ENCODE measurements at places on chromosomes 7 and 10. TPM values are rescaled to one million over a fixed set of nuclear protein-coding genes. Genes with fewer than 3 reads are reported as not detected.
A peak's percentile ranks its signal among the peaks of the same experiment; 100 is the strongest.

GRCh38 chr10:132616170-132616995 is 78.8 kb downstream of the INPP5A start:
- no peaks in the 10 kb centered on the region for H3K4me1 ChIP-seq
- no peaks in the 10 kb centered on the region for H3K36me3 ChIP-seq
- H3K4me3 ChIP-seq = no peak overlapping the region
- H3K27ac ChIP-seq = no peak overlapping the region
- no peak for DNase-seq
- no peaks in the 10 kb centered on the region for H3K27me3 ChIP-seq

PAX2 gene
- total RNA-seq = 0.30 TPM

GRCh38 chr7:121440857-121441503 is 44.9 kb upstream of the FAM3C start:
- H3K36me3 ChIP-seq = no peaks in the 10 kb centered on the region
- no peak for DNase-seq

DNA sequence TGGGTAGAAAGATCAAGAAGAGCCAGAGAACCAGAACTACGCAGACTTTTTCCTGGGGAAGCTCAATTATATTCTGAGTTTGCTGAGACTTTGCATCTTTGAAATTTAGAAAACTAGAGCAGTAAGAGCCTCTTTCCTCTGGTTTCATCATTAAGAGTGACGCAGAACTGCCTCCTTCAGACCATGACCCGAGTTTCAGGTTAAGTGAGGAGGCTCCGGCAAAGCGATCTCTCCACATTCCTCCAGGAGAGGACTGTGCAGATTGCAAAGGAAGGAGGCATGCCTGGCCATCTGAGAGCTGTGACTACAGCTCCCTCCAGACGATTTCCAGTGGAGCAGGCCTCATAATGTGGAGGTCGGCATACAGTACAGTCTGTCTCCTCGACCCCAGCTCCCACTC is 115.8 kb upstream of the LANCL2 start:
- no peak overlapping the region for H3K4me3 ChIP-seq
- H3K36me3 ChIP-seq = no peaks in the 10 kb centered on the region
- peak overlapping the region; percentile 54 for H3K27ac ChIP-seq
- no peaks in the 10 kb centered on the region for H3K27me3 ChIP-seq
- DNase-seq = peak; percentile 62

DNA sequence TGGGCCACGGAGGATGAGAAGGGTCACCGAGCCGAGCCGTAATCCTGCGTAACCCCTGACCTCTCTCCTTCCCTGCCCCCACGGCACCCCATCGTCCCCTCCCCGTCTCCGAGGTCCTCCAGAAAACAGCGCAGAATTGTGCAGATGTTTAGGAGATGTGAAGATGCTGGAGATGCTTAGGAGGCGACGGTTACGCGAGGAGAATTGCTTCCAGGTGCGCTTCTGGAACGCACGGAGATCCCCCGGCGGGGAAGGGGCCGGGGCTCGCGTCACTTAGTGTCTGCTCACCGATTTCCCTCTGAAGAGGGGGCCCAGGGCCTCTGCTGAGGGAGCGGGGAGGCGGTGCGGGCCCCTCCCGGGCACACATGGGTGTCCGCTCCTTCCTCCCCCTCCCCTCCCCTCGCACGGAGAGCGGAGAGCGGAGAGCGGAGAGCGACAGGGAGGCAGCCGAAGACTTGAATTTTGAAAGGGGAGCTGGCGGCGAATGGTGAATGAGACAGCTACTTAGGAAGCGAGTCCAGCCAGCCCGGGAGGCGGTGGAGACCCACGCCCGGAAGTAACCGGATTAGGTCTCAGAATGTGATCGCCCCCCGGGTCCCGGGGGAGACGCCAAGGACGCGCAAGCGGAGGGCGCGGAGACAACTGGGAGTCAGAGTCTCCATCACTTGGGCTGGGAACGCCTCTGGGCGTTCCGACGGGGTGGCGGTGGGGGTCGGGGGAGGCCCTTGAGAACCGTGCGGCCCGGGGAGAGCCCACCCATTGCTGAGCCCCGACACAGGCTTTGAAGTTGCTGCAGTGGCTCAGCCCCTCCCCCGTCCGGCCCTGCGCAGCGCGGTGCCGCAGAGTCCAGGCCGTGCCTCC is 8.7 kb upstream of the EN2 start:
- peaks cover 2% of the 10 kb centered on the region for H3K27me3 ChIP-seq
- no peak for DNase-seq
- no peaks in the 10 kb centered on the region for H3K36me3 ChIP-seq
- H3K27ac ChIP-seq = no peak overlapping the region
- no peak overlapping the region for H3K4me3 ChIP-seq

DNA sequence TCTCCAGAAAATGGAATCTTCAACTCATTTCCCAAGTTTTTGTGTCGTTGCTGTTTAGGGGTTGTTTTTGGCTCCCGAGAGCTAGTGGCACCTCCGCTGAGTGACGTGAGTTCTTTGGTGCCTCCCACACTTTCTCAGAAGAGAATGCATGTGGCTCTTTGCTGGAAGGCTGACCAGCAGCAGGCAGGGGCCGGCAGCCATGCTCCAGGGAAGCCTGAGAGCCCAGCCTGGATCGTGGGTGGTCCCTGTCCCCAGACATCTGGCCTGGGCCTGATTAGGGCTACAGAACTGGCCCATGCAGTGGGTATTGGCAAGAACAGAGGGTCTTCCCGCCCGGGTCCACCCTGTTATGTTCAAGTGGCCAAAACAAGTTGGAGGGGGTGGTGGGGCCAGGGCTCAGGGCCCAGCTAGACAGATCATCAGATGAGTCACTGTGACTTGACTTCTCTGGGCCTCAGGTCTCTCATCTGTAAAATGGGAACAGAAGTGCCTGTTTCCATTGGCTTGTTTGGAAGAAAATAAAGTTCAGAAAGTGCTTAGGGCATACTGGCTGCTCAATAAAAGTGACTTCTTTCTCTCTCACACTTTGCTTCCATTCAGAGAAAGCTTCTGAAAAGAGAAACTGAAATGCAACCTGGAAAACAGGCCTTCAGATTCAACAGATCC is 83.1 kb downstream of the STRA8 start:
- no peak overlapping the region for H3K4me3 ChIP-seq
- no peaks in the 10 kb centered on the region for H3K36me3 ChIP-seq
- no peak overlapping the region for H3K27ac ChIP-seq
- H3K4me1 ChIP-seq = no peaks in the 10 kb centered on the region

DNA sequence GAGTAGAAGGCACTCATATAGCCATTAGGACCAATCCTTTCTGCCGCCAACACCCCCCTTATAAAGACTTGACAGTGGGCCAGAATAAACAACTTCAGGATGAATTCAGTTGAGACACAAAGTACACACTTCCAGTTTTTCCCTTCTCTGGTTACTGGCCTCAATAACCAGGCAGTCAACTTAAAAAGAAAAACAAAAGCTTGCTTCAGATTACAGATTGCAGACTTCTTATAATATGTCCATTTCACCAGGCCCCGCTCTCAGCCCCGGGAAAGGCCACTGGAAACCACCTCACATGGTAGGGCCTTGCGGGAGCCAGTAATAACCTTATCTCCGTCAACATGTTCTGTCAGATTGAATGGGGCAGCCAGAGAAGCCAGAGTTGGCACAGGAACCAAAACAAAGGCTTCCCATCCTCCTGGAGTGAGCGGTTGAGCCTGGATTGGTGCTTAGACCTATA is 108.8 kb downstream of the EGFR start:
- no peak overlapping the region for H3K27ac ChIP-seq
- no peak for DNase-seq
- no peaks in the 10 kb centered on the region for H3K36me3 ChIP-seq
- H3K27me3 ChIP-seq = no peaks in the 10 kb centered on the region
- H3K4me3 ChIP-seq = no peak overlapping the region

JCAD gene
- total RNA-seq = 13.0 TPM

DNA sequence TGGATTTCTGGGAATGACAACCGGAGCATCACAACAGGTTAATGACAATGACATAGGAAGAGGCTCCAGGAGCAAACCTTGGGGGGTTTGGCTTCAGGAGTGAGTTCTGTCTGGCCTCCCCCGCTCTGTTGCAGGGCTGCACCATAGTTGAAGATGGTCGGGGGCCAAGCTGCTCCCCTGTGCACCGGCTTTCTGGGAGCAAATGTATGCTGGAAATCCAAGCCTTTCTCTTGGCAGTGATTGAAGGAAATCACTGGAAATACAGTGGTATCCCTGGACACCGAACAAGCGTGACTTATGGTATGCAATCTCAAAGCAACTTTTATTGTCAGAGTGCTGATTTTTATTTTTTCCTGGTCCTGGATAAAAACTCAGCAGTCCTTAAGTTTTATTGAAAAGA is 251.9 kb upstream of the ZNF32 start:
- no peaks in the 10 kb centered on the region for H3K36me3 ChIP-seq
- DNase-seq = no peak
- no peak overlapping the region for H3K27ac ChIP-seq
- no peak overlapping the region for H3K4me3 ChIP-seq
- H3K27me3 ChIP-seq = no peaks in the 10 kb centered on the region

C10orf90 gene
- not detected for total RNA-seq

NPFFR1 gene
- not detected for total RNA-seq

PON1 gene
- not detected for total RNA-seq

GRCh38 chr10:74334221-74334620 is 183.2 kb downstream of the ADK start:
- H3K4me3 ChIP-seq = no peak overlapping the region
- no peaks in the 10 kb centered on the region for H3K36me3 ChIP-seq
- no peaks in the 10 kb centered on the region for H3K4me1 ChIP-seq
- DNase-seq = no peak
- no peak overlapping the region for H3K27ac ChIP-seq
- no peaks in the 10 kb centered on the region for H3K27me3 ChIP-seq

DNA sequence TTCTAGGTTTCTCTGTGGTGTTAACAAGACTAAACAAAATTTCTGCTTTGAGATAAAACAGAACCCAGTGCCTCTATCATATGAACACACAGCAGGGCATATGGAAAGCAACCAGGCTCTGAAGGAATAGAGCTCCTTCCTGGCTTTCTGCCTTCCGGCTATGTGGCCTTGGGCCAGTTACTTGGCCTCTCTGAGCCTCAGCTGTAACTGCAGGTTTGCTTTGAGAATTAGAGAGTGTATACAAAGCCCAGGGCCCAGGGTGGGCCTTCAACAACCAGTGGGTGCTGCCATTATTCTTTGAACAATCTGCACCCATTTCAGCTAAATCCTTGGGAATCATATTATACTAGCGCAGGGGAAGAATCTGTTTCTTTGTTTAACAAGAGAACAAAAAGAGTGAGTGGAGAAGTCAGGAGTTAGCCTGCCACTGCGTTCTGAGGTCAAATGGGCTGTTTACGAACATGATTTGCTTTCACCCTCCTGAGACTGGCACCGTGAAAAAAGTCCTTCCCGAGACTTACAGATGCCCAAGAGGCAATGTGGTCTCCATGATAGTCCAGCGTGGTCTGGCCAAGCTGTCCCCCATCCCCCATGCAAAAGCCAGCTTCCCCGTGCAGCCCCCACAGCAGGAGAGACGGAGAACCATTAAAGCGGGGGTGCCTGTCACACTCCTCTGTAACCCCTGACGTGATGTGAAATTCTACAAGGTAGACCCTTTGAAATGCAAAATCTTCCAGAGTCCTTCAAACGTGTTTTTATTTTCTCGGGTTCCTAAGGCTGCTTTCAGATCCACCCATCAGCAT is 4.9 kb downstream of the FAM53B start:
- H3K27ac ChIP-seq = peak overlapping the region; percentile 76
- H3K27me3 ChIP-seq = no peaks in the 10 kb centered on the region
- no peak overlapping the region for H3K4me3 ChIP-seq

XRCC2 gene
- 18.5 TPM for total RNA-seq

FAM25G gene
- not detected for total RNA-seq

MYL10 gene
- not detected for total RNA-seq

GRCh38 chr7:106111655-106112117 is 426 bp downstream of the SYPL1 start:
- H3K4me3 ChIP-seq = peak overlapping the region; percentile 59
- peak overlapping the region; percentile 88 for H3K27ac ChIP-seq
- DNase-seq = no peak
- peaks cover 25% of the 10 kb centered on the region for H3K4me1 ChIP-seq

GRCh38 chr7:22356010-22356691 is 803 bp downstream of the RAPGEF5 start:
- peak overlapping the region; percentile 54 for H3K4me3 ChIP-seq
- peaks cover 46% of the 10 kb centered on the region for H3K4me1 ChIP-seq
- peak overlapping the region; percentile 46 for H3K27ac ChIP-seq
- H3K36me3 ChIP-seq = no peaks in the 10 kb centered on the region
- DNase-seq = no peak

DNA sequence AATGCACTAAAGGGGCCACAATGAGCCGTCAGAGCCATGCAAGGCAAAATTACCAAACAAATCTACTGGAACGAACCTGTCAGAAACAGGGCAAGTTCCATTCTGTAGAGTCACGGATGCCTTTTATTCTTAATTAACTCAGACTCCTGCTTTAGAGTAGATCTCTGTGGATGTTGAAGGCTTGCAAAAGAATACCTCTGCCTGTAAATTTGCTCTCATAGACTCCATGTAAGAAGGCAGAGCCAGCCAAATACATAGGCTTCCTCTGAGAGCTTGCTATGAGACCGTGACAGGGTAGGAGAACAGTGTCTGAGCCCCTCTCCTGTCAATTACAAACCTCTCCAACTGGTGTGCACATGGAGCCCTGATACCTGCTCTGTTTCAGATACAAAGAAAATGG is 787.9 kb upstream of the POM121L12 start:
- H3K36me3 ChIP-seq = no peaks in the 10 kb centered on the region
- no peak overlapping the region for H3K27ac ChIP-seq
- H3K4me3 ChIP-seq = no peak overlapping the region
- no peak for DNase-seq
- no peaks in the 10 kb centered on the region for H3K4me1 ChIP-seq
- no peaks in the 10 kb centered on the region for H3K27me3 ChIP-seq

GRCh38 chr7:107179326-107180164 is 10.7 kb downstream of the HBP1 start:
- no peaks in the 10 kb centered on the region for H3K36me3 ChIP-seq
- no peak for DNase-seq
- H3K27me3 ChIP-seq = no peaks in the 10 kb centered on the region
- H3K4me3 ChIP-seq = no peak overlapping the region
- H3K27ac ChIP-seq = no peak overlapping the region

GPR26 gene
- total RNA-seq = not detected

DNA sequence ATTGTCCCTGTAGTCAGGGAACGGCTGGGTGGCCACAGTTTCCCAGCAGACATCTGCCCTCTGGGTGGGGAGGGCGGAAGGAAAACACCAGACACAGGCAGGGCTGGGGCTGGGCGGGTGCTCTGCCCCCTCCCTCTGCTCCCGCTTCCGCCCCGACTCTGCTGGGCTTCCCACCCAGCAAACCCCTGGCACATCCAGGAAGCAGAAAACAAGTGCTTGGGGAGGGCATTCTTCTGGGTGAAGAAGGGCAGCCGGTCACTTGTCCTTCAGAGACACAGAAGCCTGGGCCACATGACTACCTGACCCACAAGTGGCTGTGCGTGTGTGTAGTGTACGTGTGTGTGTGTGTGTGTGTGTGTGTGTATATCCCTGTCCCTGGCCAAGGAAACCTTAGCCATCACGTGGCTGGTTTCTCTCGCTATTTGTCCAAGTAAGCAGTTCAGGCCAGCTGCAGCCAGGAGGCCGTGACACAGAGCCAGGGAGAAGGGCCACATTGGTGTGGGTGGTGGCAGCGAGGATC is 77.9 kb downstream of the ZMIZ1 start:
- no peak for DNase-seq
- peaks cover 3% of the 10 kb centered on the region for H3K36me3 ChIP-seq
- H3K27ac ChIP-seq = peak overlapping the region; percentile 24
- no peak overlapping the region for H3K4me3 ChIP-seq
- H3K27me3 ChIP-seq = no peaks in the 10 kb centered on the region

GRCh38 chr10:47205192-47205591 is 94.8 kb upstream of the GDF10 start:
- no peak overlapping the region for H3K27ac ChIP-seq
- DNase-seq = no peak
- no peaks in the 10 kb centered on the region for H3K27me3 ChIP-seq
- H3K36me3 ChIP-seq = no peaks in the 10 kb centered on the region

- H3K36me3 ChIP-seq = no peaks in the 10 kb centered on the region
- no peak overlapping the region for H3K4me3 ChIP-seq
- peaks cover 3% of the 10 kb centered on the region for H3K4me1 ChIP-seq
- no peak for DNase-seq
Observed at GRCh38 chr10:99630991-99631390, 10.8 kb upstream of the SLC25A28 start.

ASIC3 gene
- 1.1 TPM for total RNA-seq
